ENCODE measurements at places on chromosomes 5 and 9.

DNA sequence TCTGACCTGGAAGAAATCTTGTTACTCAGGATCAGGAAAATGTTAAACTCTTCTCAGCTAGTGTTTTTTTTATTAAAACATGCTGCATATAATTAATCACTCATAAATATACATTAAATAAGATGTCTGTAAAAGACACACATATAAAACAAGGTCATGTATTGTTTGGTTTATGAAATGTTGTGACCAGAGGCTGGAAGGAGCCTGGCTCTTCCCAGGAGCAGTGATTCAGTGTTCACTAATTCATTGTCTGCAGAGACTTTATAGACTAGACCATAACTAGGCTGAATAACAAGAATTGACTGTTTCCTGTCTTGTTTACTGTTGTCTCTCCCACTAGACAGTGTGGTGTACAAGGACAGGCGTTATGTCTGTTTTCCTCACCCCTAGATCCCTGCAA, 49.1 kb upstream of the ANKRD55 start:
- peak; percentile 47 for DNase-seq

GRCh38 chr5:133702791-133703770, 90.7 kb upstream of the FSTL4 start:
- no peak for DNase-seq

GRCh38 chr9:115469841-115470240, 351.9 kb upstream of the TNC start:
- peak; percentile 32 for DNase-seq

DNA sequence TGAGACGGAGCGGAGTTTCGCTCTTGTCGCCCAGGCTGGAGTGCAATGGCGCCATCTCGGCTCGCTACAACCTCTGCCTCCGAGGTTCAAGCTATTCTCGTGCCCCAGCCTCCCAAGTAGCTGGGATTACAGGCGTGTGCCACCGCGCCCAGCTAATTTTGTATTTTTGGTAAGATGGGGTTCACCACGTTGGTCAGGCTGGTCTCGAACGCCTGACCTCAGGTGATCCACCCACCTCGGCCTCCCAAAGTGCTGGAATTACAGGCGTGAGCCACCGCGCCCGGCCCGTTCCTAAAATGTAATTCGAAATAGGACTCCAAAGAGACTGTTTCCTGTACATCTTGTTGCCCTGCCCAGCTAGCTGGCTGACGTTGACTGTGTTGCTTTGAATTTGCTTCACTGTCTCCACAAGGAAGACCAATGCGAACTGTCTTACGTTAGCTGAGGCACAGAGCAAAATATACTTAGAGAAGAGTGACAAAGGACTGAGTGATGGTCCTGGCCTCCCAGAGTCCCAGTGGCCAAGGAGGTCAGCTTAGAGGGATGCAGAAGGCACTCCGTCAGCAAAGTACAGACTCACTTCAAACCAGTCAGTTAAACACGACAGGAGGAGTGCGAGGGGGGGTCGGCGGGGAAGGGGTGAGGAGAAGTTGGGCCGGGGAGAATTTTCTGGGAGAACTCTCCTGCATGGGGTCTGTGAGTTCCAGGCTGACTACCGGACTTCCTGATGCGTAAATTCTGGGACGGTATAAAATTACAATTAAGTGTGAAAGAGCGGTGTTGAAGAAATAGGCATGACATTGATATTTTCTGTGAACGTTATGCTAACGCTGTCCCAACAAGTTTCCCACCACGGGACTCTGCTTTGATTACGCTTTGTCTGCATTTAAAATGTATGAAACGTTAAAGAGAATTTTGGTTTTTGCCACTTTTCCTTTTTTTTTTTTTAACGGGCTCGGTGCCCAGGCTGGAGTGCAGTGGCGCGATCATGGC, 6.8 kb upstream of the TRIM41 start:
- no peak for DNase-seq

DNA sequence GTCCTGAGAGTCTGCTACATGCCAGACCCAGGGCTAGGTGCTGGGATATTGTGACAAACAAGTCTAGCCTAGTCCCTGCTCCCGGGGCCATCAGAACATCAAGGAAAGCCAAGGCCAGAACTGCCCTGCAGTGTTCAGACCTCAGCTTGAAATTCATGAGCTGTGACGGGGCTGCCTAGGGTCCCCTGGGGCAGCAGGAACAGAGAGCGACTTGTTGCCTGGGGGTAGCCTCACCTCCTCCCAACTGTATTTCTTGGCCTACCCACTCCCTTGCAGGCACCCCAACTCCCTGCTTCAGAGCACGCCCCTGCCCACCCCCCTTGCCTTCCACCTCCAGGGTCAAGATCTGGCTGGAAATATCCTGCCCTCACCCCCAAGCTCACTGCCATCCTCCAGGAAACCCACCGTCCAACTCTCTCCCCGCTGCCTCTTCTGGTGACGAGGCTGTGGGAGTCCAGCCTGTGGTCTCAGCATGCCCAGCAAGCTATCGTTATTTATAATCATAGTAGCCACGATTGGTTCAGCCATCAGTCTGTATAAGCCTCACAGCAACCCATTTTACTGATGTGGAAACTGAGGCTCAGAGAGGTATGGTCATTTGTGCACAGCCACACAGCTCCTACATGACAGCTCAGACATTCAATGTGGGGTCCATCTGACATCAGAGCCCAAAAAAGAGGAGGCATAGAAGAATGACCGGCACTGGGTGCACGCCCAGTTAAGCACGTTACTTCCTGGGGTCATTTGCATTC, 10.7 kb downstream of the DNM1 start:
- no peak for DNase-seq

DNA sequence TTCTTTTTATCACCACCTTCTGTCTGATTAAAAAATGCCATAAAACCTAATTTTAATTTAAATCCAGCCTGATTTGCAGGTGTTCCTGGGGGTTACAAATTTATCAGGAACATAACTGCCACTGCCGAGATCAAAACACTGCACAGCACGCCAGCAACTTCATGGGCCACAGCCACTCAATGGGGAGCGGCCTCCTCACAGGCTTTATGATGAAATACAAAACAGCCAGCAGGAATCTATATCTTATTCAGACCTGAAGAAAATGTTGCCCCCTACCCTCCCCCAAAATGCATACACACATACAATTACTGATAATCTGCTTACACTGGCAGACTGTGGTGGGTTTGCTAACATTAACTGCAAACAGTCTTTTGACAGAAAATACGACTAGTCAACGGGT, 151.7 kb upstream of the POU5F2 start:
- DNase-seq: no peak

All from GM23248 (cell line).